Retina (tissue), 1 donor: ENCODE measurements at places on chromosomes 12 and 14.

GRCh38 chr12:9615420-9616136, 7.9 kb upstream of the KLRB1 start:
- DNase-seq: no peak

DNA sequence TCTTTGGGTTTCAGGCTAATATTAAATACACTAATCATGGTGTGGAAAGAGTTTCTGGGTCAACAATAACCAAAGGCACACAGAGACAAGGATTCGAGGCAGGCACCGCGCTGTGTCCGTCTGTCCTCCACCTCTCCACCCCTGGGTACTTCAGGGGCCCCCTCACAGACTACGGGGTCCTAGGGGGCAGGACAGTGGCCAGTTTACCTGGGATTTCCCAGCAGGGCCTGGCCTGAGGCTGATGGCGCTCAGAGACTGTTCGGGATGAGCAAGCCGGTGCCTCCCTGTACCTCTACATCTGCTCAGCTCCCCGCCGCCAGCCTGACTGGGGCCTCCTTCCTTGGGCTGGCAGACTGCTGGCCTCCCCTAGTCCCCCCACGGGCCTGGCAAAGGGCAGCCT, 18.1 kb upstream of the EIF5 start:
- DNase-seq: no peak

GRCh38 chr12:14261096-14261495, 104.4 kb upstream of the ATF7IP start:
- DNase-seq: no peak

DNA sequence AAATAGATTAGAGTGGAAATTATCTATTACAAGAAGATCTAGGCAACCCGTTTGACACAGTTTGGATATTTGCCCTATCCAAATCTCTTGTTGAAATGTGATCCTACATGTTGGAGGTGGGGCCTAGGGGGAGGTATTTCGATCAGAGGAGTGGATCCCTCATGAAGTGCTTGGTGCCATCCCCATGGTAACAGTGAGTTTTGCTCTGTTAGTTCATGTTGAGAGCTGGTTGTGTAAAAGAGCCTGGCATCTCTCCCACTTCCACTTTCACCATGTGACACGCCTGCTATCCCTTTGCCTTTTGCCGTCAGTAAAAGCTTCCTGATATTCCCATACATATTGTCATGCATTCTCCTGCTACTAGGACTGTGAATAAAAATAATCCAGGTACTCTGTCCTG, 66.4 kb upstream of the FLRT2 start:
- DNase-seq: no peak

GRCh38 chr12:48219631-48220030, 16.5 kb upstream of the OR10AD1 start:
- DNase-seq: no peak

GRCh38 chr12:57475271-57476161, 4.2 kb downstream of the ARHGAP9 start:
- peak; percentile 74 for DNase-seq

- no peak for DNase-seq
These were observed 167.1 kb downstream of the ADGRD1 start for GRCh38 chr12:131120831-131121271.

- DNase-seq: no peak
These were observed 18.9 kb downstream of the PLEKHH1 start for GRCh38 chr14:67551940-67552339.

DNA sequence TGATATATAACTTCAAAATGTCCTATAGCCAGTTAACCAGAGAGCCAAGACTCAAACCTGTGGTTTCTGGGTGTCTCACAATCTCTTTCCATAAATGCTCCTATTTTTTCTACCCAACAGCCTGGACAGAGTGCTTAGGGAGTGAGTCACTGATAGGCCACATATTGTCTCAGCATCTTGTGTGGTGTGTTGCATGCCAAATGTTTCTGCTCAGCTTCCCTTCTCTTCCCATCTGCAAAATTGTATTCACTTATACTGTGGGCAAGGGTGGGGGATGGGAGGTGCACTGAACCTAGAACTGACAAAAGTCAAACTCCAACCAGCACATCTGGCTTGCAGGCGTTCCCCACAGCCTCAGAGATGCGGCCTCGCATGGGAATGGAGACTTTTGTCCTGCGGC, 123.3 kb downstream of the KCNA5 start:
- no peak for DNase-seq

GRCh38 chr12:19462406-19462805, 23.1 kb downstream of the AEBP2 start:
- peak; percentile 32 for DNase-seq

- no peak for DNase-seq
These were observed 56.0 kb downstream of the CDK17 start for GRCh38 chr12:96344124-96344695.

DNA sequence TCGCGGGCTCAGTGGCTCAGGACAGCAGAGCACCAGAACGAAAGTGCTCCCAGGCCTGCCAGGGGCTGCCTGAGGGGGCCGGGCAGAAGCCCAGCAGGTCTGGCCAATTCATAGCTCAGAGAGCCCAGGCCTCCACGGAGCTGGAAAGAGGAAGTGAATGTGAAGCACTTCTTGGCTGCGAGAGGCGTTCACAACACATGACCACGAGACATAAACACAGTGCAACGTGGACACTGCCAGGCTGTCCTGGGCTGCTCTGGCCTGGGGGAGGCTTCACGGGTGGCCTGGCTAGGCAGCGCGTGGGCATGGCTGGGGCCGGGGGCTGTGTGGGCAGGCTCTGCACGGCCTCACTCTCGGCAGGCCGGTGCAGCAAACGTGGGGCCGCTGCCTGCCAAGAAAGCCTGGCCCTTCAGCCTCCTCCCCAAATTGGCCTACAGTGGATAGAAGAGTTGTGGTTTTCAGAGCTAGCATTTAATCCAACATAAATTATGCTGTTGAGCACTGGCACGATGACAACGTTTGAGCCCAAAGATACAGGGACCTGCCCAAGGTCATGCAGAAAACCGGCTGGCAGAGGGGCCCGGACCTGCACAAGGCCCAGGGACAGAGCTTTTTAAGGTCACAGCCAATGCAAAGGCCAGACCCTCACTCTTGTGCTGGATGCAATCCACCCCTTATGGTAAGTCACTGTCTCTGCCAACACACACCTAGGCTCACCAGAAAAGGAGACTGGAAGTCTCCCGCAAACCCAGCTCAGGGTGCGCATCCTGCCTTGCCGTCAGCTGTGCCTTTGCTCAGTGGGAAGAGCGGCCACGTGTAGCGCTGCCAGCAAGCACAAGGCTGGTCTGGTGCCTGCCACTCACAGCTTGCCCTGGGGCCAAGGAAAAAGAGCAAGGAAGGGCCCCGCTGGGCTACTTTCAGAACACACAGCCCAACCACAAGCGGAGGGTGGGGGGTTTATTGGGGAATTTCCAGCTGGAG, 8.6 kb downstream of the SLC25A29 start:
- DNase-seq: no peak

DNA sequence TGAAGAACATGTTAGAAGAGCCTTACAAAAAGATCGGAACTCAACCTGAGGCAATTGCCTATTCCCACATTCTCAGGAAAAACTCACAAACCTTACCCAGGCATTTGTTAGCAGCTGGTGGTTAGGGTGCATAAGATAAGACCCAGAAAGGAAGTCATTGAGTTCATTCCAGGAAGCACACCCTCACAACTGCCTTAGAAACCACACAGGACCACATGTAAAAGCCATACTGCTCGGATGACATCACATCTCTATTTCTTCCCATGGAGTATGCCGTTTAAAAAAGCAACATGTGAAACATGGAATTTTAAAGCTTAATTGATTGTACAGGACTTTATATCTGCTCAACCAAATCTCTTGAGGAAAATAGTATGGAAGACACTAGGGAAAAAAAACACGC, 411.2 kb downstream of the DAD1 start:
- no peak for DNase-seq
